ENCODE measurements at places on chromosomes 1 and 21. TPM values are rescaled to one million over a fixed set of nuclear protein-coding genes. Genes with fewer than 3 reads are reported as not detected.

The TRIM67 gene
- polyA plus RNA-seq, result under 0.01 TPM

The CPTP gene
- polyA plus RNA-seq, result 8.0 TPM

The BMP8A gene
- polyA plus RNA-seq, result not detected

The SMCP gene
- polyA plus RNA-seq, result not detected

The TFF2 gene
- polyA plus RNA-seq, result 1.6 TPM

The TTLL7 gene
- 0.07 TPM for polyA plus RNA-seq

The PRAMEF6 gene
- polyA plus RNA-seq, result not detected

The KRTAP8-1 gene
- polyA plus RNA-seq, result not detected

The CFAP74 gene
- polyA plus RNA-seq, result 0.62 TPM

The TSACC gene
- 1.5 TPM for polyA plus RNA-seq

The MYOC gene
- not detected for polyA plus RNA-seq

The CYP4A11 gene
- polyA plus RNA-seq, result not detected

The SSX2IP gene
- 2.8 TPM for polyA plus RNA-seq

DNA sequence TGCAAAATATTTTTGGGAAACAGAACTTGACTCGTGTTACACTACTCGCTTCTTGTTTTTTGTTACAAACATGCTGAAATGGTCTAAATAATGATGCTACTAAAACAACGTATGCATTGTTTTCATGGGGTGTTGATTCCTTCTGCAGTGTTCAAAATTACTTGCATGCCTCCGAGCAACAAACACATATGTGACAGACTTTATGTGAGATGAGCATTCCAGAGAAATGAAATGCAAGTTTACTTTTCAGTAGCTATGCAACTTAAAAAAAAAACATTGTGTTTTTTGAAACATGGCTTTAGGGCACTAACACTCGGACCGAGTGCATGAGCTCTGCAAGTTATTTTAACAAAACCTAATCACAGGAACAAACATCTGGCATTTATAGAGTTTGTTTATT lies 84.8 kb downstream of the CAMTA1 start:
- DNase-seq, result no peak

DNA sequence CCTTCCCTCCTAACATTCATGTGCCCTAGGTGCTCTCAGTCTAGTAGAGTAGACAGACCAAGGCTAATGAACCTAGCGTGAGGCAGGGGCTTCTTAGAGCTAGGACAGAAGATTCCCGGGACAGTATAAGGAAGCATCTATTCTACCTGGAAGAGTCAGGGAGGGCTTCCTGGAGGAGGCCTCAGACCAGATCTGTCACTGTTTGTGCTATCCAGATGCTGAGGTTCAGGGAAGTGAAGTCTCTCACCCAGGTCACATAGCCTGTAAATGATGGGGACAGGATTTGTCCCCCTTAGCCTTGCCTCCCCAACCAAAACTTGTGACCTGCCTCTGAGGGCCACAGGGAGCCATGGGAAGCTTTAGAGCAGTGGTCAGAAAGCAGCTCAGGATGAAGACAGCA lies 20.7 kb downstream of the ACTL8 start:
- no peak for DNase-seq

GRCh38 chr1:197973206-197973605 lies 56.0 kb downstream of the LHX9 start:
- no peak for DNase-seq

GRCh38 chr1:9475061-9475627 lies 64.1 kb upstream of the SLC25A33 start:
- no peak for DNase-seq

GRCh38 chr1:172903581-172904220 lies 147.0 kb downstream of the TNFSF18 start:
- DNase-seq, result no peak

GRCh38 chr1:223211323-223211985 lies 68.4 kb upstream of the TLR5 start:
- DNase-seq, result no peak

- DNase-seq, result no peak
Observed at GRCh38 chr1:82143108-82143833, 342.5 kb downstream of the ADGRL2 start.

DNA sequence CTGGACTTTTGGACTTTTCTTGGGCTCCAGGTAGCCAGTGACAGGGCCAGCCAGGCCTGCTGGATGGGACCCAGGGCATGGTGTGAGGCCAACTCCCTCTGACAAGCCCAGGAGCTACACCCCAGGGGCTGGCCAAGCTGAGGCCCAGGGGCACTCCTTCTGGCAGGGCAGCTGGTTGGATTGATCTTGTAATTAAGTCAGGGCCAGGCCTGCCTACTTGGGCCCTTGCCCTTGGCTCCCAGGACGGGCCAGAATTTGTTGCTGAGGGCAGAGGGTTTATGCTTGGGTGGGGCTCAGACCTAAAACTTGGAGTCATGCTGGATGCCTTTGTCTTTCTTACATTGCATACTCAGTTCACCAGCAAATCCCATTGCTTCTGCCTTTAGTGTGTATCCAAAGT lies 20.7 kb downstream of the KCNA2 start:
- no peak for DNase-seq

- peak; percentile 20 for DNase-seq
Observed at GRCh38 chr1:72623299-72623708, 341.0 kb upstream of the NEGR1 start.

- DNase-seq, result no peak
Observed at GRCh38 chr1:36223381-36223995, 755 bp upstream of the THRAP3 start.

- peak; percentile 71 for DNase-seq
Observed at GRCh38 chr1:169108863-169109560, 2.5 kb downstream of the ATP1B1 start.

- no peak for DNase-seq
Observed at GRCh38 chr1:54266195-54266594, 66.2 kb downstream of the MRPL37 start.

DNA sequence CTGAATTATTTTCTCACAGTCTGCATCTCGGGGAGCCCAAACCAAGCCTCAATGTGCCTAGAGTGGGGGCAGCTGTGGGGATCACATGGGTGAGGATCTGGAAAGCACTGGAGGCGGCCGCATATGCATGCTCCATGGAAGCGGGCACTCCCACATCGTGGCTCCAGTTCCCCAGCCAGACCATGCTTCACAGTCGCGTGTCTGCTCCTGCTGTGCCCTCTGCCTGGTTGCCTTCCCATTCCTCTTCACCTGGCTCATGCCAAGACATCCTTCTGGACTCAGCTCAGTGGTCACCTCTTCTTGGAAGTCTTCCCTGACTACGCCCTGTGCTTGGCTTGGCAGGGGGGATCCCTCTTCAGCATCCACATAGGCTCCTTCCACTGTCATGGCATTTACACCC lies 32.8 kb downstream of the IGSF21 start:
- DNase-seq, result no peak

All from HepG2 (cell line).